Stimulated activated CD4-positive, alpha-beta T cell treated with anti-CD3 and anti-CD28 coated beads, Interleukin-15, amount 100 ng/mL, for 1 hour (primary cell): ENCODE measurements at places on chromosomes 6 and 20.

- DNase-seq, result no peak
Measured at GRCh38 chr20:39855799-39856198, 833.2 kb downstream of the MAFB start.

DNA sequence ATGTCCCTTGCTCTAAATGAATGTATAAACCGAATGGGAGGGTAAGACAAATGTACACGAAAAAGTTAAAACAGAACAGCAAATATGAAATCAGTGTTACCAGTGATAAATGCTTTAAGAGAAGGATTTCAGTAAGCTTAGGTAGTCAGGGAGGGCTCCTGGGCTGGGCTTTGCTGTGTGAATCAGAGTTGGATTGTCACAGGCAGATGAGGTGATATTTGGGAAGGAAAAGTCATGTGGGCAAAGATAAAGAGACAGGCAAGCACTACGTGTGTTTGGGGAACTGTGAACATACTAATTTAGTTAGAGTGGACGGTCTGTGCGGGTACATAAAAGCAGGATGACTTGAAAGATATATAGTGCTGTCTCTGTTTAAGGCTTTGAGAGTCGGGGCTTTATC lies 114.8 kb downstream of the CRYBG1 start:
- no peak for DNase-seq

DNA sequence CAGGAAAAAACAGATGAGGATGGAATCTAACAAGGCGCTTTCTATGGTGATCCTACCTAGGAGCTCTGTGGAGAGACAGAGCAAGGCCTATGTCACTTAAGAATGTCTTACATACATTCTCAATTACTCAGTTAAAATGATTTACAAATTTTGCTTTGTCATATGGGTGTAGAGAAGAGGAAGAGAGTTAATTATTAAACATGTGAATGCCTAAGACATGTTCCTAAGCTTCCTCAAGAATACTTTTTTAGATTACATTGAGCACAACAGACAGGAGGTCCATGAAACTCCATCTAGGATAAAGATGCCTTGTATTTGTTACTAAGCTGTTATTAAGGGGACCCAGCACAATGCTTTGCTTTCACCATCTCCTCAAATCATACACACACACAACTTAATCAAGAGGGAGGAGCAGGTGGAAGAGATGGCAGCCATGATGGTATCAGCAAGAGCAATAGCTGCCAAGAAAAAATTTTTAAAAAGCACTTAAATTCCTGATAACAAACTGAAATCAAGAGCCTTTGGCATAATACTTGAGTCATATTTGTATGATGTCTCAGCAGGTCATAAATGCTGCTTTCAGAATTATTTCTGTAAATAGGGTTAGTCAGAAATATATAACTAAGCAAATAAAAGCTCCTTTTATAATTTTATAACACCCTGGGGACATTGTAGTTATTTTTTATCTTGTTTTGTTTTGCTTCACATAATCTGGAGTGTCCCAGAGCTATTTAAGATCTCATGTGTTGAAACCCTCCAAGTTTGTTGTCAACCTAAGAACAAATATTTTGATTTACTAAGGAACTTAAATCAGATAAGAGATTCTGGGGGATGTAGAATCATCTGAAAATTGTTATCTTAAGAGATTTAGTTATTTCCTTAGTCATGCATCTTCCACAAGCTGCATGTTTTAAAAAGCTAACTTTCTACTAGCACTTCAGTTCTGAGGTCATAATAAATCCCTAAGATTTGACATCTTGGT lies 70.0 kb upstream of the CD2AP start:
- no peak for DNase-seq

GRCh38 chr6:165219629-165220028 lies 89.8 kb downstream of the C6orf118 start:
- DNase-seq, result no peak

DNA sequence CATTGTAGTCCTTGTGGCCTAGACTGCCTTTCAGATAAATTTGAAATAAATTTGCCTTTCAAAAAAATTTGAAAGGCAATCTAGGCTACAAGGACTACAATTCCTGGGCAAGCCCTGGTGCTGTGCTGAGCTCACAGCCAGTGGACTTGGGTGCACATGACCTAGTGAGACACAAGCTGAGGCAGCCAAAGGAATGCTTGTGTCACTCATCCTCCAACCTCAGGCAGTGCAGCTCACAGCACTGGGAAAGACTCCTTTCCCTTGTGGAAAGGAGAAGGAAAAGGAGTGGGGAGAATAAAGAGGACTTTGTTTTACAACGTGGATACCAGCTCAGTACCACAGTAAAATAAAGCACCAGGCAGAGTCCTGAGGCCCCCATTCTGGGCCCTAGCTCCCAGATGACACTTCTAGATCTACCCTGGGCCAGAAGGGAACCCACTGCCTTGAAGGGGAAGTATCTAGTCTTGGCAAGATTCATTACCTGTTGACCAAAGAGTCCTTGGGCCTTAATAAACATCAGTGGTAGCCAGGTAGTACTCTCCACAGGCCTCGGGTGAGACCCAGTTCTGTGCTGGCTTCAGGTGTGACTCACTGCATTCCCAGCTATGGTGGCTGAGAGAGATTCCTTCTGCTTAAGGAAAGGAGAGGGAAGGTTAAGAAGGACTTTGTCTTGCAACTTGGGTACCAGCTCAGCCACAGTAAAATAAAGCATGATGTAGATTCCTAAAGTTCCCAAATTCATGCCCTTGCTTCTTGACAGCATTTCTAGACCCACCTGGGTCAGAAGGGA lies 659.7 kb upstream of the FLRT3 start:
- no peak for DNase-seq

DNA sequence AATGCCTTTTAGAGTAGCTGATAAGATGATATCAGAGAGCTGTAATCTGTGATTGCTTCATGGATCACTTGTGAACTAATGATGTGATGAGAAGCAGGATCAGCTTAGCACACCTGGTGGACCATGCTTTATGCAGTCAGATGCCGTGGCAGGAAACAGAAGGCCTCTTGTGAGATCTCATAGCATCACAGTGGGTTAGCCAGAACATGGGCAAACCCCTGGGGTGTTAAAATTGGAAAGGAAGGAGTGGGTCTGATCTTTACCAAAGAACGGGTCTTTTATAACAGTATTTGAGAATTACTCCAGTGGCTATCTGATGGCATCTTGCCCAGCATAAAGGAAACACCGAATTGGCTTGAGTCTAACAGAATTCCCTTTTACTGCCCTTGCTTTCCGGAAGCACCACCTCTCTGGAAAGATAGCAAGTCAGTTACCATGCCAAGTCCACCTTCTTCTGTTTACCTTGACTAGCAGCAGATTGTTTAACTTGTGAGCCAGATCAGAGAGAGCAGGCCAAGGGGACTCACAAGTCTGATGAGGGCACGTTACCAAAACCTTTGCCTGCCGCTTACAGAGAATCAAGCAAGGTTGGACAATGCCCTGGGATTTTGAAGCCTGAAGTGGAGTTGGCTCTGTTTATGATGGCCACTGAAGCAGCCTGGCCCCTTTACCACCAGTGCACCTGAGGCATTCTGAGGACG lies 20.9 kb upstream of the SRF start:
- no peak for DNase-seq

- no peak for DNase-seq
Measured at GRCh38 chr6:53327017-53327395, 21.7 kb downstream of the ELOVL5 start.

DNA sequence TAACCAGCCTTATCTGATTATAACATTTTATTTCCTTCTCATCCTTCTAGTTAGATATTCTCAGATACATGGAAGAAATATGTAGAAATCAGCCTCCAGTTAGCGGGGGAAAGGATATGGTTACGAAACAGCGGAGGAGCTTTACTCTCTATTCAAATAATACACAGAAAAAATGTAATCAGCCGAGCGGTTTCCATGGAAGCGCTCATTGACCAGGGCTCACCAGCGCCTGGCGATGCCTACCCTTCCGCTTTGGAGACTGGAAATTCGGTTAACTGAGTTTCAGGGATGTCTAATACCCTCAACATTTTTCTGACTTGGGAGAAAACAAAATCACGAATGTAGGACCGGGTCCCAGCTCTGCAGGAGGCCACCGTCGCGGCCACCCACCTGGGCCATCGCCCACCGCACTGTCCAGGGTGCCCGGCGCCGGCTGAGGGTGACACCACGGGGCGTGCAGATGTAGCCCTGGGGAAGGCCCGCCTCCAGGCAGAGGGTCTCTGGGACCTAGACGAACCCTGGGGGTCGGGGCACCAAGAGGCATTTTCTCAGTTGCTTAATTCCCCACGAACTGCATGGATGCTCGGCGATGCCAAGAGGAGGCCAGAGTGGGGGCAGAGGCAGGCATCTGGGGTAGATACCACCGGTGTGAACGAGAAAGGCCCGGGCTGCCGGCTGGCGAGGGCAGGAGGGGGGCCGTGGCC lies 1.7 kb downstream of the PRR18 start:
- DNase-seq, result no peak

GRCh38 chr6:6590530-6590929 lies 2.0 kb downstream of the LY86 start:
- no peak for DNase-seq

DNA sequence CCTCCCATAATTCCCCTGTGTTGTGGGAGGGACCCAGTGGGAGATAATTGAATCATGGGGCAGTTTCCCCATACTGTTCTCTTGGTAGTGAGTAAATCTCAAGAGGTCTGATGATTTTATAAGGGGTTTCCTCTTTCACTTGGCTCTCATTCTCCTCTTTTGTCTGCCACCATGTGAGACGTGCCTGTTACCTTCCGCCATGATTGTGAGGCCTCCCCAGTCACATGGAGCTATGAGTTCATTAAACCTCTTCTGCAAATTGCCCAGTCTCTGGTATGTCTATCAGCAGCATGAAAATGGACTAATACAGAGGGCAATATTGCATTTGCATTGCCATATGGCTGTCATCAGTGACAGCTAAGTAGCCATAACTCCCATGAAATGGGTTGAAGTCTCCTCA lies 63.2 kb downstream of the ZNF217 start:
- DNase-seq, result no peak

DNA sequence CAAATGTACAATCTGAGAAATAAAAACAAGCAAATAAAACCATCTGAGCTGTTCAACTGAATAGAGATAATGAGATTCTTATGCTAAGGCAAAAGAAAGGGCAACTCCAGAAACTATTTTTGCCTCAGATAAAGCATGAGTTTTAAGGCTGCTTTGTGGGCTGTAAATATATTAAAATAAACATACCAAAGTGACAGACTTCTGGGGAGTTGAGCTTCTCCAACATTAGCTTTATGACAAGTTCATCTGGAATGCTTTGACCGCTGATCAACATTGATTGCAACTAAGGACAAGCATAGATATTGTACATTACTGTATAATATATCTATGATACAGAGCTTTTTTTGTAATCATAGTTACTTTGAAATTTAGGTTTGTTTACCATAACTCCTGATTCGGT lies 19.3 kb downstream of the AK9 start:
- DNase-seq, result no peak

GRCh38 chr20:51660672-51661608 lies 107.2 kb downstream of the ATP9A start:
- DNase-seq, result no peak

- DNase-seq, result no peak
Measured at GRCh38 chr6:25173246-25173645, 105.9 kb upstream of the CARMIL1 start.

GRCh38 chr6:55778705-55779104 lies 96.7 kb downstream of the BMP5 start:
- DNase-seq, result no peak

DNA sequence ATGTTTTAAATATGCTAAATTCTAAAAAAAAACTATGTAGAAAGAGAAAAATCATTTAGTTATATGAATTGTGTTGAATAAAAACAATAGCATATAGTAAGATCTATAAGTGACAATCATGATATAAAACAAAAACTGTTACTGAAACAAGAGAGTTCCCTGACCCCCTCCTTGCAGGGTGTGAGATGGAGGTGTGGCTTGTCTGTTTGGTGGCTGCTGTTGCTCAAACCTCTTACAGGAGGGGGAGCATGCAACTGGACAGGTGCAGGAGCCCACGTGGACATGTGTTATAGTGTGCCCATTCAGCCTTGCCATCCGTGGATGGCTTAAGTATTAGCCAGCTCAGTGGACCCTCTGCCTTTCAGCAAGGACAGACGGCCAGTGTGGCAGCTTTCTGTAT lies 206.7 kb downstream of the MOXD1 start:
- DNase-seq, result no peak

- no peak for DNase-seq
Measured at GRCh38 chr6:34273242-34273805, 24.5 kb upstream of the SMIM29 start.

GRCh38 chr6:36686668-36687513 lies 8.4 kb downstream of the CDKN1A start:
- DNase-seq, result no peak

DNA sequence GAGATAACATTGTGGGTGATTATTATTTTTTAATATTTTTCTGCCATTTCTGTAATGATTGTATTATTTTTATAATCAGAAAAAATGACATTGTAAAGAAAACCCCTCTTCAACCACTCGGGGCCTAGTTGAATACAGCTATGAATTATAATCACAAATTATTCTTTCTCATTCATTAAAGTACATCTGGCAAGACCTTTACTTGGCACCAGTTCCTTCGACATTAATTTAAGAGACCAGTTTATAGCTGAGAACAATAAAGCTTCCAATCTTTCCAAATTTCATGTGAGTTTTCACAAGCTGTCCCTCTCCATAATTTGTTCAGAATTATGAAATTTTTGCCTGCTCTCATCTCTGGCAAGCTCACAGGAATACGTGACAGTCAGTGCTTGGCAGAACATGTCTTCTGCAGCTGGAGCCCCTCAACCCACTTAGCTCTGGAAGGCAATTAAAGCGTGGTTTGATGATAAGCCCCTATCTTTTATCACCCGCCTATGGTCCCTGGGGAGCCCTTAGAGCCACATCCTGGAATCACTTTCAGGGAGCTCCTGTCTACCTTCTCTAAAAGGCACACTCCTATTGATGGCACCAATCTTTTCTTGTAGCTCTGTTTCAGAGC lies 237.2 kb upstream of the PRND start:
- no peak for DNase-seq

- DNase-seq, result no peak
Measured at GRCh38 chr6:157980288-157981131, 1.2 kb upstream of the SYNJ2 start.

GRCh38 chr6:157631412-157631811 lies 191.6 kb upstream of the SNX9 start:
- no peak for DNase-seq
